ENCODE measurements at places on chromosomes 1 and 21.

DNA sequence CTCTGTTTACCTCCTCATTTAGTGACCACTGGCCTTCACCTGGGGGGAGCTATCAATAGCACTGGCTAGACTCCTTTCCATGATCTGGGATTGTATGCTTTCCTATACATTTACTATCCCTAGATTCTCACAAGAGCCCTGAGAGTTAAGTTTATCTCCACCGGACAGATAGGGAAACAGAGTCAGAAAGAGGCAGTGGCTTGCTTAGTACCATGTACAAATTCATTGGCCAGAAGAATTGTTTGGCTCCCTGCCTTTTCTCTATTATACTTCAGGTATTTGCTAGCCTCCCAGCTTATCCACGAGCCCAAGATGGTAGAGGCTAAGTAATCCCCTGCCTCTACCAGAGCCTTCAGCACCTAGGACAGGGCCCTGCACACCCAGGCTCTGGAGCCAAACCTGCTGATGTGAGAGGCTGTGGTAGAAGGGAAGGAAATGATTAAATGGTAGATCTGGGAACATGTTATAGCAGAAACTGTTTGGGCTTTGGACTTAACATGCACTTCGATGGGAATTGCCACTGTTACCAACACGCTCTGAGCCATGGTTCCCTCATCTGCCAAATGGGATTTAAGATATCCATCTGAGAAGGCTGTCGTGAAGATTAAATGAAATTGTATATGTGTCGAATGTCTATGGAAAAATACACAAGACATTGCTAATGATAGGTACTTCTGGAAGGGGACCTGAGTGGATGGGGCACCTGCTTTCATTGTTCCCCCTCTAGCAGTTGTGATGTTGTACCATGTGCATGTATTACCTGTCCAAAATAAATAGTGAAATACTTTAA, 3.1 kb upstream of the BLACAT1 start:
- DNase-seq: peak; percentile 24

DNA sequence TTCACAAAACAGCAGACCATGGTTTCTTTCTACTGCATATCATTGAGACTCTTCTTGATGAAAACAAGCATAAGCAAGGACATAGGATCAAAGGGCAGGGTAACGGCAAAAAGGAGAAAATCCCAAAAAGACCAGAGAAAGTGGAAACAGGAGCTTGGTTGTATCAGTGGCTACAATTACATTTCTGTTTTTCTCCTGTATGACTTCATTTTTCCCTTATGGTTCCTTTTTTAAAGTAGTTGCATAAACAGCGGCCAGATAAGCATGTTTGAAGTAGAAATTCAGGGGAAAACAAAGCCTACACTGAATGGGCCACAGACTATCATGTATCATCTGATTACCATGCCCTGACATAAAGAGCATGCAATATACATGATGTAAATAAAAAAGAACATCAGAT, 4.6 kb downstream of the EGLN1 start:
- no peak for DNase-seq

DNA sequence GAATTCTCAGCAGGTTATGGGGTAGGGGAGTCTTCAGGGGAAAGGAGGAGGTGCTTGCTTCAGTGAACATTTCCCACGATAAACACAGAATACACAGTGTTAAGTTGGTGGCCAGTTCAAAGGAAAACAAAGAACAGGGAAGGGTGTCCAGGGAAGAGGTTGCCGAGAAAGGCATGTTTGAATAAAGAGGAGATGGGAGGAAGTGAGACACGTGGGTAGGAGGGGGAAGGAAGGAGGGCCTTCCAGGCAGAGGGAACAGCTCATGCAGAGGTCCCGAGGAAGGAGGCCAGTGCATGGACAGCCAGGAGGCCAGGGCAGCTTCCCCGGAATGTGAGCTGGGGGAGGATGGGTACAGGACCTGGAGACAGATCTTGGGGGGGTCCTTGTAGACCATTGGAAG, 130.3 kb upstream of the TMEM51 start:
- DNase-seq: no peak

GRCh38 chr1:245843101-245843500, 664.0 kb downstream of the SMYD3 start:
- no peak for DNase-seq

DNA sequence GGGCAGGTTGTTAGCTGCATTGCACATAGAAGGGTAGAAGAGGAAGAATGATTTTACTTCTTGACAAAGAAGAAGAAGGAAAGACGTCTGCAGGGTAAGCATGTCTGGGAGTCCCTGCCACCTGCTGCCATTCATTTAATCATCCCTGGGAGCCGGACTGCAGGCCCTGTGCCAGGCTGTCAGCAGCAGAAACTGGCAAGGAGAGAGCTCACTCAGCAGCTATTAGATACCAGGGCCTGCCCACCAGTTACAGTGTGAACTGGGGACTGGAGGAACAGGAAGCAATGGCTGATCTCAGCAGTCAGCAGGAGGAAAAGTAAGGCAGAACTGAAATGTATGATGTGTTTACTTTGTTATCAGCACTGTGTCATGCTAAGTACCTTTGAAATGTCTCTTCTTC, 75.7 kb upstream of the C1orf87 start:
- DNase-seq: no peak

DNA sequence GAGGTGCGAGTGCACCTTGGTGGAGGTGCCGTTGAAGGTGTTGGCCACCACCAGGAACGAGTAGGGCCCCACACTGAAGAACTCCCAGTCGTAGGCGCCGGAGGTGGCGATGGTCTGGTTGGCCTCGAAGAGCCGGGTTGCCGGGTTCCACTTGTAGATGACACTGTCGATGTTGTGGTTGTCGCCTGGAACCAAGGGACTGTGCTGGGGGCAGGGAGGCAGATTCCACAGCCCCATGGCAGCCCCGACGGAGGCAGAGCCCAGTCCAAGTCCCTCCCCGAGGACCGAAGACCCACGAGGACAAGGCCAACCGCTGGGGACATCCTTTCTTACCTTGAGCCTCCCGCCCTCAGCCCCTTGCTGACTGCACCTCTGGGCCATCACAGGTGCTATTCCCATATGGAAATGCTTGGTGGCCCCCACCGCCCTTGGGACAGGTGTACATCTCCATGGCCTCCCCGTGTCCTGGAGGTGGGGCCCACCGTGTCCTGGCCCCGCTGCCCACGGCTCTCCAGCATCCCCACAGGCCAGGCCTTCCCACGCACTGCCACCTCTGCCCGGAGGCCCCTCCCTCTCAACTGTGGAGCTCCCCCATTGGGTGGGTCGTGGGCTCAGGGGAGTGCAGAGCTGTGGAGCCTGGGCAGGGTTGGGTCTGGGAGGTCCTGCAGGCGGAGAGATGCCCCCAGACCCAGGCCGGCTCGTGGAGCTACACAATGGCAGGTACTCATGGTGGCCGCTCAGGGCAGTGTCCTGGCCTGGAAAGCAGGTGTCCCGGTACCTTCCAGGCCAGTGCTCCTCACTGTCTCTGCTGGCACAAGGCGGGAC, 17.9 kb downstream of the KRTAP10-1 start:
- no peak for DNase-seq

GRCh38 chr1:204285436-204286305, 71.9 kb upstream of the GOLT1A start:
- no peak for DNase-seq

DNA sequence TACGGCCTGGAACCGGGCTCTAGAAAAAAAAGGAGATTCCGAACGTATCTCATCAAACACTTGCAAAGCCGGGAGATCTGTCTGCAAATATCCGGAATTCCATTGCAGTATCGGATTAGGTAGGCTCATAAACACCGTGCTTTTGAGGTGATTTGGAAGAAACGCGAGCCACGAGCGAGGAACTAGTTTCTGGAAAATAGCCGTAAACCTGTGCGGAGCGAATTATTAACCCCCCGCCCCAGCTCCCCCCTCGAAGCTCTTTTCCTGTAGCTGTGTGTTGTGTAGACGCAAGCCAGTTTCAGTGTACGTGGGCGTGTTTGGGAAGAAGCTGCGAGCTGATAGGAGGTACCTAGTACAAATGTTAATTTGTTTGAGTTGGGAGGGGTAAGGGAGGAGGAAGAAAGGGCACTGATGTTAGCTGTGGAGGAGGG, 1.1 kb downstream of the RALGPS2 start:
- DNase-seq: no peak

DNA sequence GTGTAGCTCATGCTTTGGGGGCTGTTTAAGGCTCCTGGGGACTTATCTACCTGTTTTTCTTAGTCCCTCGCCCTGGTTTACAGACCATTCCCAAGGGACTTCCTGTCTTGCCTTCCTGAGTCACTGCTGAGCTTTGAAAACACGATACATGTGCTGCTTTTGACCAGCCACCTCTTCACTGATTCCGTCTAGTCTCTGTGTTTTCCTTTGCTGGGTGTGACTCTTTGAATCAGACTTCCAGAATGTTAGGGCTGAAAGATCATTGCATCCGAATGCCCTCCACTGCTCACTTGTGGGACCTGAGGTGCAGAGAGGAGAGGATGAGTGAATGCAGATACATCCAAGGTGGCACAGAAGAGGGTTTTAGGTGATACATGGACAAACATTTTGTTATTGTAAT, 35.4 kb upstream of the CITED4 start:
- DNase-seq: no peak

DNA sequence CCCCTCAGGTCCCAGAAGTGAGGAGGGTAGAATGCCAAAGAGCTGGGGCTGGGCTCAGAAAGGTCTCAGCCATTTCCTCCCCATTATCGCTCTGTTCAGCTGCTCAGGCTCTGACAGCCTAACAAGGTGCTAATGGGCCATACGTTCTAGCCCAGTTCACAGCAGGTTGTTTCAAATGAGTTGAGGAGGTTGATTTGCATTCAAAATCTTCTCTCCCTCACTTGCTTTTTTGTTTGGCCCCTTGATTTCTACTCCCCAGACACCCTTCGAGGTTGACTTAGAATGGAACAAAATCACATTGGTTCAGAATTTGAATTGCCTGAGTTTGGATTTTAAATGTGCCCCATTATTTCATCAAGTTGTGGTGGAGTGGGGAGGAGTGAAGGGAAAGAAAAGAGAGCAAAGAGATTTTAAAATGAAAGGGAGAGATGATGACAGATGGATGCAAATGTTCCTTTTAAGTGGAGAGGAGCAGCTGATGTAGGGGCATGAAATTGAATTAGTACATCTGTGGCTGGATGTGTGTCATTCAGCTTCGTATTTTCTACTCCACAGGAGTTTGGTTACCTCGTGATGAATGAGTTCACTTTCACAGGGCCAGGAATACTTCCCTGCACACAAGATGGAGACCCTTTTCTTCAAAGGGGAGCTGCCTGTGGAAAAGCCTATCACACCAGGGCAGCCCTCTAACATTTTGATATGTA, 425.8 kb upstream of the CAMK1G start:
- DNase-seq: no peak

- no peak for DNase-seq
These were observed 26.5 kb downstream of the LRRC38 start for GRCh38 chr1:13487143-13487868.

GRCh38 chr1:178160736-178161475, 67.0 kb downstream of the RASAL2 start:
- no peak for DNase-seq

DNA sequence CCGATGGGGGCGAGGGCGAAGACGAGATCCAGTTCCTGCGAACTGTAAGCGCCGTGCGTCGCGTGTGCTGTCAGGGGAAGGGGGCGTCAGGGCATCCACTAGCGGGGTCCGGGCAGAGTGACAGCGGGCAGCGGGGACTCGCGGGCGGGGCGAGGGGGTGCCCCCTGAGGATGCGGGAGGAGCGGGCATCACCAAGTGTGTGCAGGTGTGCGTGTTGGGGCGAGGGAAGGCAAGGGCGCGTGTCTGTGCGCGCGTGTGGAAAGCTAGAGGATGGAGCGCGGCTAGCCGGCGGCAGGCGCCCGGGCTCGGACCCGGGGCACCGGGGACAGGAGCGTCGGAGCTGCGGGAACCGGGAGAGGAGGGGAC, 525 bp downstream of the RYR2 start:
- DNase-seq: no peak

GRCh38 chr21:22280851-22281250, 1282.6 kb downstream of the NCAM2 start:
- no peak for DNase-seq

- no peak for DNase-seq
These were observed 27.9 kb downstream of the CACNA1S start for GRCh38 chr1:201084295-201084694.

DNA sequence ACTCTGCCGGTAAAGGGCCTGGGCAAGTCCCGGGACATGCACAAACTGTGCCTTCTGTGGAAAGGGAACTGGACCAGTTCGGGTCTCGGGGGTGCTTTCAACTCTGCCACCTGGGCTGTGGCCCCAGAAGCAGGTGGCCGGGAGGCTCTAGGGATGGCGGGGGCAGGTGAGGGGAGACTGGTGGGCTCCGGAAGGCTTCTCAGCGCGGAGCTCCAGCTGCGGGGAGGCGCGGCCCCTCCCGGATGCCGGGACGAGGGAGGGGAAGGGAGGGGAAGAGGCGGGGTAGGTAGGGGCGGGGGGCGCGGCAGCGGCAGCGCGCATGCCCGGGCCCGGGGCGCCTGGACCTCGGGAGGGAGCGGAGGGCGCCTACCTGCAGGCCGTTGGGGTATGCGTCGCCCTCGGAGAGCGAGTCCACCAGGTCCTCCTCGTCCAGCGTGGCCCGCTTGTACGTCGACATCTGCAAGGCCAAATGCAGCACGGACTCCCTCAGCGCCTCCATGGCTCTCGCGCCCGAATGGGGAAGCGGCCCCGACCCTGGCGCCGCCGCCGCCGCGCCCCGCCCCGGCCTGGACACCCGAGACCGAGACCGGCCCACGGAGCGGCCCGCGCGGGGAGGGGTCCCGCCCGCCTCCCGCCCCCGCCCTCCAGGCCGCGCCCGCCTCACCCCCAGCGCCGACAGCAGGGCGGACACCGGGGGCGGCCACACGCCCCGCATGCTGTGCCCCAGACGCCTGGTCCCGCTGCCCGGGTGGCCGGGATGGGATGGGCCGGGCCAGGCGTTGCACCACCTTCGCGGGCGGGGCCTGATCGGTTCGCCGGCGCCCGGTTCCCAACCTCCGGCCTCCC, at the start of gene ECE1:
Gene ECE1, minus strand, starts transcription at position 764 of the 846 bp plus-strand sequence. Its CDS starts 49 bp downstream, at position 715.
- DNase-seq: peak; percentile 18

GRCh38 chr1:56522680-56523079, 56.7 kb downstream of the PLPP3 start:
- no peak for DNase-seq

- no peak for DNase-seq
These were observed 1.9 kb downstream of the SLC9A1 start for GRCh38 chr1:27152829-27153548.

- no peak for DNase-seq
These were observed 21.5 kb downstream of the DPH5 start for GRCh38 chr1:101004061-101004460.

DNA sequence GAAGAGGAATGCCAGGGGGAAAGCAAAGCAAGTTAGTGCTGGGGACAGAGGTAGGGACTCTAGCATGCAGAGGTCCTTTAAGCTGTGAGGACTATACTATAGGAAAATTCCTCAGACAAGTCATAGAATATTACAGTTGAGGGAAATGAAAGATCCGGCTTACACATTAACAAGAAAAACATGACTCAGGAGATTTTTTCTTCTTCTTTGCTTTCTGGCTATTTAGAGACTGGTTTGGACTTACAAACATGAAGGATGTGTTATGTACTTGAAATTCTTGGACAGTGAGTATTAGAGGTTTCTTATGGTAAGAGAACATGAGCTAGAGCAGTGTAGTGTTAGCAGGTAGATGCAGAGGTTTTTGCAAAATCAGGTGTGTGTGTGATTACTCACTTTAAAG, 24.9 kb downstream of the USP25 start:
- DNase-seq: no peak

Measured in activated naive CD4-positive, alpha-beta T cell (primary cell).